ENCODE measurements at places on chromosomes 7 and 10. TPM values are rescaled to one million over a fixed set of nuclear protein-coding genes. Genes with fewer than 3 reads are reported as not detected.

Gene LIPK
- not detected for total RNA-seq

Gene CYP26A1
- 76.0 TPM for total RNA-seq

Gene BTBD16
- not detected for total RNA-seq

Gene RSPH10B
- 0.54 TPM for total RNA-seq

Gene HEPACAM2
- total RNA-seq, result not detected

Gene ITPRID1
- not detected for total RNA-seq

Gene LDB3
- total RNA-seq, result 0.14 TPM

GRCh38 chr7:76326646-76327233, 24.3 kb downstream of the HSPB1 start:
- peaks cover 30% of the 10 kb centered on the region for H3K36me3 ChIP-seq
- H3K27me3 ChIP-seq, result no peaks in the 10 kb centered on the region
- peaks cover 16% of the 10 kb centered on the region for H3K4me1 ChIP-seq
- peak overlapping the region; percentile 50 for H3K27ac ChIP-seq

DNA sequence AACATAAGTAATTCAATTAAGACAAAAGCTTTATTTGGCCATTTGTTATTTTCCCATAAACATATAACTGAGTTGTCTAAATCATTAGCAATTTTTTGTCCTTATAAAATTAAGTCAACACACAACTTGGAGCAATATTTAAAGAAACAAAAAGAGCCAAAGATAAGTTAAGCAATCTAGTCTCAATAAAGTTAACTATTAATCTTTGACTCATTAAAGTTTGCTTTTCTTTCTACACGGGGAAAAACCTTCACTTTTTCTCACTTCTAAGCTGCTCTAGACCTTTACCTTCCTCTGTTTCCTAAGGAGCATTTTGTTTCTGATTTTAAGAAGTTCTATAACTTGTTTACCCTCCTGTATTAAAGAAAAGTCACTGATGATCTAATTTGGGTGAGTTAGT, 867.1 kb upstream of the PHF14 start:
- DNase-seq, result no peak
- H3K36me3 ChIP-seq, result no peaks in the 10 kb centered on the region
- H3K27me3 ChIP-seq, result no peaks in the 10 kb centered on the region
- no peak overlapping the region for H3K27ac ChIP-seq

DNA sequence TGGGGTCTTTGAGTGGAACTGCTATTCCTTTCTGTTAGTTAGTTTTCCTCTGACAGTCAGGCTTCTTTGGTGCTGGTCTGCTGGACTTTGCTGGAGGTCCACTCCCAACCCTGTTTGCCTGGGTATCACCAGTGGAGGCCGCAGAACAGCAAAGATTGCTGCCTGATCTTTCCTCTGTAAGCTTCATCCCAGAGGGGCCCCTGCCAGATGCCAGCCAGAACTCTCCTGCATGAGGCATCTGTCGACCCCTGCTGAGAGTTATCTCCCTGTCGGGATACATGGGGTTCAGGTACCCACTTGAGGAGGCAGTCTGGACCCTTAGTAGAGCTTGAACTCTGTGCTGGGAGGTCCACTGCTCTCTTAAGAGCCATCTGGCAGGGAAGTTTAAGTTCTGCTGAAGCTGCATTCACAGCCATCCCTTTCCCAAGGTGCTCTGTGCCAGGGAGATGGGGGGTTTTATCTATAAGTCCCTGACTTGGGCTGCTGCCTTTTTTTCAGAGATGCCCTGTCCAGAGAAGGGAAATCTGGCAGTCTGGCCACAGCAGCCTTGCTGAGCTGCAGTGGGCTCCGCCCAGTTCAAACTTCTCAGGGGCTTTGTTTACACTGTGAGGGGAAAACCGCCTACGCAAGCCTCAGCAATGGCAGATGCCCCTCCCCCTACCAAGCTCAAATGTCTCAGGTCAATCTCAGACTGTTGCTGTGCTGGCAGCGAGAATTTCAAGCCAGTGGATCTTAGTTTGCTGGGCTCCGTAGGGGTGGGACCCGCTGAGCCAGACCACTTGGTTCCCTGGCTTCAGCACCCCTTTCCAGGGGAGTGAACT, 89.7 kb upstream of the CDK6 start:
- H3K36me3 ChIP-seq, result peaks cover 25% of the 10 kb centered on the region
- DNase-seq, result no peak
- peak overlapping the region; percentile 32 for H3K27ac ChIP-seq
- no peak overlapping the region for H3K4me3 ChIP-seq
- no peaks in the 10 kb centered on the region for H3K27me3 ChIP-seq

DNA sequence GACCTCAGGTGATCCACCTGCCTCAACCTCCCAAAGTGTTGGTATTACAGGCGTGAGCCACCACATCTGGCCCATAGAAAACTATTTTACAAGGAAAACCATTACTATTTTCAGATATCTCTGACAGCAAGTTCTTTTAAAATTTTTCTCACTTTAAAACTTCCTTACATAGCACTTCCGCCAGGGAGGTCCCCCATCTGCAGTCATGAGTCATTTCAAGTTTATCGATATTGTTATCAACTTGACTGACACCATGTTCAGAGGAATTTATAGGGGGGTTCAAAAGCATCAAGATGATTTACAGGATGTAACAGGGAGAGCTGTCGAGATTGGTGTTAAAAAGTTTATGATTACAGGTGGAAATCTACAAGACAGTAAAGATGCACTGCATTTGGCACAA, 88.8 kb downstream of the NRBF2 start:
- no peak for DNase-seq
- H3K27ac ChIP-seq, result no peak overlapping the region
- no peaks in the 10 kb centered on the region for H3K27me3 ChIP-seq
- no peak overlapping the region for H3K4me3 ChIP-seq
- peaks cover 6% of the 10 kb centered on the region for H3K36me3 ChIP-seq

- peak; percentile 66 for DNase-seq
- peak overlapping the region; percentile 90 for H3K27ac ChIP-seq
- H3K36me3 ChIP-seq, result peaks cover 12% of the 10 kb centered on the region
- peaks cover 37% of the 10 kb centered on the region for H3K4me1 ChIP-seq
Observed at GRCh38 chr10:52951824-52952223, 179.2 kb upstream of the MBL2 start.

GRCh38 chr10:131269776-131270460, 41.6 kb downstream of the TCERG1L start:
- no peaks in the 10 kb centered on the region for H3K36me3 ChIP-seq
- H3K4me3 ChIP-seq, result no peak overlapping the region
- no peaks in the 10 kb centered on the region for H3K4me1 ChIP-seq
- no peak overlapping the region for H3K27ac ChIP-seq

GRCh38 chr7:150340024-150340749, 1.2 kb downstream of the RARRES2 start:
- peaks cover 3% of the 10 kb centered on the region for H3K36me3 ChIP-seq
- DNase-seq, result no peak
- no peak overlapping the region for H3K27ac ChIP-seq

- H3K27me3 ChIP-seq, result no peaks in the 10 kb centered on the region
- H3K27ac ChIP-seq, result peak overlapping the region; percentile 98
- H3K4me1 ChIP-seq, result peaks cover 66% of the 10 kb centered on the region
- peaks cover 21% of the 10 kb centered on the region for H3K36me3 ChIP-seq
Observed at GRCh38 chr10:61942604-61943461, 41.3 kb downstream of the ARID5B start.

DNA sequence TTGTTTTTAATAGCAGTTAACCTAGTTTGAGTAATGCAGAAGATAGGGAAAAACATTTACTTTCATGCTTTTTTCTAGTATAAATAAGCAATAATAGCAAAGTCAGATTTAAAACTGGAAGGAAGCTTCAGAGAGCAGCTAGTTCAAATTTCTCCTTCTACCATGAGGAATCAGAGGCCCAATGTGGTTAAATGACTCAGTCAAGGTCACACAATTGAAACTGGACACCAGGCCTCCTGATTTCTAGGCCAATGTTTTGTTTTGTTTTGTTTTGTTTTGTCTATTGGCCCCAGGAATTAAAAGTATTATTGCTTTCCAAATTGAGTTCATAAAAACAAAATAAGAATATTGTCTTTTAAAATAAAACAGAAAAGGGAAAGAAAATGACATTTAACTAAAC, 122.3 kb downstream of the TRIL start:
- H3K27me3 ChIP-seq, result no peaks in the 10 kb centered on the region
- H3K36me3 ChIP-seq, result peaks cover 1% of the 10 kb centered on the region
- no peak overlapping the region for H3K4me3 ChIP-seq
- no peak overlapping the region for H3K27ac ChIP-seq
- H3K4me1 ChIP-seq, result no peaks in the 10 kb centered on the region

- no peak overlapping the region for H3K4me3 ChIP-seq
- H3K27me3 ChIP-seq, result no peaks in the 10 kb centered on the region
- DNase-seq, result no peak
- peaks cover 48% of the 10 kb centered on the region for H3K4me1 ChIP-seq
- H3K27ac ChIP-seq, result peak overlapping the region; percentile 89
- H3K36me3 ChIP-seq, result peaks cover 15% of the 10 kb centered on the region
Observed at GRCh38 chr7:137986252-137987017, 15.5 kb downstream of the CREB3L2 start.

DNA sequence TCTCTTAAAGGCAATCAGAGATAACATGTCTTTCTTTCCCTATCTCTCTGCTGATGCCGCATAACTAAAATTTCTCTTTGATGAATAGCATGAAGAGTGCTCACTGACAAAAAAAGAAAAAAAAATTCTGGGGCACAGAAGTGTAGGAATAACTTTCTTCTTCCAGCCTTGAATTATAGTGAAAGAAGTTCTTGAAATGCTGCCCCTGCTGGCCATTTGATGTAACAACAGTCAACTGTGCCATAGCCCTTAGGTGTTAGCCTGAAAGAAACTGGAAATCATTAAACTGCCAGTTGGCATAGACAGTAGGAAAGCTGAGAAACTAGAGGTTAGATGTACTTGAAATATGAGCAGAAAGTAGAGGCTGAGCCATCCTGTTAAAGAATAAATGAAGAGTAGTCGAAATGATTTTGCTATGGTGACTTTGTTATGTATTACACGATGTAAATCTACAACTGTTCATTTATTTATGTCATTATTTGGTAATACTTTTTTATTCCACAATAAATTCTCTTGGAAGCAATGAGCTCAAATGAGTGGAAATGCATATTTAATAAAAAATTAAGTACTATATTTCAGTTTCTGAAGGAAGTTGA, 48.3 kb upstream of the FAM171A1 start:
- no peak overlapping the region for H3K4me3 ChIP-seq
- DNase-seq, result no peak
- H3K4me1 ChIP-seq, result no peaks in the 10 kb centered on the region
- no peaks in the 10 kb centered on the region for H3K27me3 ChIP-seq
- peaks cover 4% of the 10 kb centered on the region for H3K36me3 ChIP-seq

DNA sequence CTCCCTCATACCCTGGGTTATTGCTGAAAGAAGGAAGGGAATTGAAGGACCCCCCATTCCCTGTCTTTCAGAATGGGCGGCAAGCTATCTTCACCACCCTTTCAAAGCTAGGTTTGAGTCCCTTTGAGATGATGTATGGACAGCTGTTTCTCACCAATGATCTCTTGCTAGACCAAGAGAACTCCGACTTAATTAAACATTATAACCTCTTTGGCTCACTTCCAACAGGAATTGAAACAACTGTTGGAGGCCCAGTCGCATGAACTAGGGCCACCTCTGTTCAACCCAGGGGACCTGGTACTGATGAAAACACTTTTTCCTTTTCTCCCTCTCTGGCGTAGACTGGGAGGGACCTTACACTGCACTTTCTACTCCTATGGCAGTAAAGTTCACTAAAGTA, 110.6 kb downstream of the ITGB8 start:
- no peak for DNase-seq
- H3K4me1 ChIP-seq, result peaks cover 32% of the 10 kb centered on the region
- no peaks in the 10 kb centered on the region for H3K36me3 ChIP-seq
- no peaks in the 10 kb centered on the region for H3K27me3 ChIP-seq
- no peak overlapping the region for H3K27ac ChIP-seq

- H3K27me3 ChIP-seq, result no peaks in the 10 kb centered on the region
- peaks cover 8% of the 10 kb centered on the region for H3K4me1 ChIP-seq
- DNase-seq, result no peak
Observed at GRCh38 chr10:58026036-58026435, 241.7 kb downstream of the IPMK start.

- no peaks in the 10 kb centered on the region for H3K36me3 ChIP-seq
- H3K4me3 ChIP-seq, result no peak overlapping the region
- H3K27me3 ChIP-seq, result no peaks in the 10 kb centered on the region
Observed at GRCh38 chr10:124179308-124180043, 86.1 kb upstream of the CHST15 start.

GRCh38 chr7:24971333-24972165, 8.4 kb downstream of the OSBPL3 start:
- peaks cover 47% of the 10 kb centered on the region for H3K4me1 ChIP-seq
- no peak overlapping the region for H3K4me3 ChIP-seq
- H3K27me3 ChIP-seq, result no peaks in the 10 kb centered on the region
- H3K36me3 ChIP-seq, result no peaks in the 10 kb centered on the region
